Spleen (tissue), 13 donors: ENCODE measurements at places on chromosomes 1 and 21. TPM values are rescaled to one million over a fixed set of nuclear protein-coding genes. Genes with fewer than 3 reads are reported as not detected.
A peak's percentile ranks its signal among the peaks of the same experiment; 100 is the strongest.

DNA sequence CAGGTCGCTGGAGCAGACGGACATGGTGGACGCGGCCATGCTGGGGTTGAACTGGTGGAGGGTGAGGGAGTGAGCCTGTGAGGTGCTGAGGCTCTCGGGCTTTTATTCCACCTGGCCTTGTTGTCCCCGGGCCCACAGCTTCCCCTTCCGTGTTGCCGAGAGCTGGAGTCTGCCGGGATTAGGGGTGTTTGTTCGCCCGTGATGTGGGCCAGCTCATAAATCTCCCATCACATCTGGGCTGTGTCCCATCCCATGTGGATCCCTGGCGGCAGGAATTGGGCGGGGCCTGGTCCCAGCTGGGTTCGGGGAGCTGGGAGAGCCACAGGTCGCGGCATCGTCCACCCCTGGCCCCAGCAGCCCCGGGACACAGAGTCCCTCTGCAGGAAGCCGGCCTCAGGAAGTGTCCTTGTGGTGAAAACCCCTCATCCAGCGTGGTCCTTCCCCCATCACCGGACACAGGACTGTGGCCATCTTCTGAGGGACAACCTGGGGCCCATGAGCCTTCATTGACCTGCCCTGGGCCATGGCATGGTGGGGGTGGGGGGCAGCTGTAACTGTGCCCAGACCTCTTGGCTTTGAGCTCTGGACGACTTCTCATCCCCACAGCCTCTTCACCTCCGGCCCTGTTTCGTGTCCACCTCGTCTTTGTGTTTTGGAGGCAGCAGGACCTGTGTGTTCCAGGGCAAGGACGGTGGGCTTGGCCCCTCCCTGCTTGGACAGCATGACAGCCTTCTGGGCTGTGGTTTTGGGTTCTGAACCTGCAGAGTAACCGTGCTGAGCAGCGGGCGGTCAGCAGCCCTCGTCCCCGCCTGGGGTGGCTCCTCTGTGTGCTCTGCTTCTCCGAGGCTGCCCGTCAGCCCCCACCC lies at the start of gene KRTAP10-6:
Gene KRTAP10-6 (minus strand): TSS at position 60 of the 866 bp plus-strand sequence. CDS start 21 bp downstream, at position 39.
- no peak for DNase-seq

DNA sequence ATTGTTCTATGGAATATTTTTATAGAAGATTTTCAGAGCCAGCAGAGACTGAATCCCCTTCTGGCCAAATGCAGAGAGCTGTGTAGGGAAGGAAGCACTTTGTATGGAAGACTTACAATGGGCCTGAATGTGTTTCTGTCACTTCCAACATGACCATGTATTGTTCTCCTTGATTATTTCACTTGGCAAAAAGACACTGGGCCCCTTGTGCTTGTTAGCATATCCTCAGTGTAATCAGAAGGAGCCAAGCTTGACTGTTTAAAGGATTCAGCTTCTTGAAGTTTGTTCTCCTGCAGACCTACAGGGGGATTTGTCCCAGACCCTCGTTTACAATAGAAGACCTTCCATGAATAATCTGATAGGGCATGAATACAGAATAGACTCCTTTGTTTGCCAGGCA lies 48.1 kb upstream of the UBE2U start:
- DNase-seq: no peak

GRCh38 chr1:58780836-58781452 lies 2.9 kb downstream of the JUN start:
- no peak for DNase-seq

- DNase-seq: no peak
Observed at GRCh38 chr1:147648933-147649332, 21.4 kb downstream of the ACP6 start.

GRCh38 chr1:202987922-202988583 lies 19.1 kb upstream of the TMEM183A start:
- DNase-seq: no peak

DNA sequence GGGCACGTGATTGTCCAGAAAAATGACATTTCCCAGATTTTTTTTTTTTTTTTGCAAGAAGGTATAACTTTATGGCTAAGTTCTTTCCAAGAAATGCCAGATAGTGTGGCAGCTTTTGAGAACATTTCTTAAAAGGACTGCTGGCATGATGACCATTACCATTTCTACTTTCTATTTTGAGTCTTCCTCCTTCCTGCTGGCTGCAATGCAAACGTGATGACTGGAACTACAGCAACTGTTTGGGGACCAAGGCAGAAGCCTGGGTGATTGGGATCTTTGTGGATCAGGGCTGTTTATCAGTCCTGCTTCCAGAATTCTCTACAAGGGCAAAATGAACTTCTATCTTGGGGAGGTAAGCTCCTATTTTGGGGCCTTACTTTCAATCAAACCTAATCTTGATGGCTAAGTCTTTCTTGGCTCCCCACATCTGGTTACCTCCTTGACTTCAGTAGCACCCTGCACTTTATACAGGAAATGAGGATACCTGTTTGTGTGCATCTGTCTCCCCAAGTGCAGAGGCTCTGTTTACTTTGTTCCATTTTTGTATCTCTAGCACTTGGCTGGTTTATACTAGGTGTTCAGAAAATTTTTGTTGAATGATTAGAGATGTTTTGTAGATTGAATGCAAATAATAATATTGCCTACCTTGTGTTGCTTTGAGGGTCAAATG lies 3.7 kb upstream of the DDX20 start:
- no peak for DNase-seq

DNA sequence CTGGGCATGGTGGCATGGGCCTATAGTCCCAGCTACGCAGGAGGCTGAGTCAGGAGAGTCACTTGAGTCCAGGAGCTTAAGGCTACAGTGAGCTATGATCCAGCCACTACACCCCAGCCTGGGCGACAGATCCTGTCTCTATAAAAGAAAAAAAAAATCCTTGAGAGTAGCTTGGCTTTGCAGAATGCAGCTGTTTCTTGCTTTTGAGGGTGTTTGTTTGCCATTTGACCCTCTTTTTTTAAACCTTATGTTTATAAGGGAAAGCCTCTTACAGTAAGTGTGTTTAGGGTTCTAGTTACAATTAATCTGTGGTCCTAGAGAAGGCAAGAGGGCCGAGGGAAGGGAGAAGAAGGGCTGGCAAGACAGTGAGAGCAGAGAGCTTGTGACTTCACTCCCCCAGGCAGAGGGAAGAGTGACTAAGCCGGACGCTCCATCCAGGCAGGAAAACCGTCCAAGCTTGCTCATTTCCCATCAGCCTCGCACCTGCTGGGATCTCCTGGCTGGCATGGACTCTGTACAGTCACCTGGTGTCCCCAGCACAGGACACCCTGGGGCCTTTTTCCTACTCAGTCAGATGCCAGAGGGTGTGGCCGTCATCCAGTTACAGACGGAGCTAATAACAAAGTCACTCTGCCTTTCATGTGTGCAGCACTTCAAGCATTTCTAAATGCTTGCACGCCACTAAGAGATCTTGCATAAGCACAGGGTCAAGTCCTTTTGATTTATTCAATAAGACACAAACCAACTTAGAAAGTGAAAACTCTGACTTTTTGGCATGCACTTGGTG lies 55.5 kb upstream of the PSEN2 start:
- DNase-seq: peak; percentile 73

DNA sequence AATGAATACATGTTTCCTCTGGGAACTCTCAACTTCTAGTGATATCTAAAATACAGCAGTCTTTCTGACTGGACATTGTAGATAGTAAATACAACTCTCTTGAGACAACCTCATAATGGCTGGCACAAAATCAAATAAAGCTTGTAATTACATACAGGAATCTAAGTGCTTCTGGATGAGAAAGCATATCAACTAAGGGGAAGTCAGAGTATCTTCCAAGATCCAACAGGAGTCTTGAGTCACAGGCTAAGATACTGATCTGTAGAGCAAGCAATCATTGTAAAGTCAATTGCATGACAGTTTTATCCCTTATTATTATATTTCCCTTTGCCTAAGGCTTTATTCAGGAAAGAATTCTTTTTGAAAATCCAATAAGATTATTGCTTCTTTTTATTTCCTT lies 249.9 kb downstream of the LRRIQ3 start:
- DNase-seq: no peak

GRCh38 chr1:23419180-23419579 lies 5.4 kb downstream of the TCEA3 start:
- no peak for DNase-seq

DNA sequence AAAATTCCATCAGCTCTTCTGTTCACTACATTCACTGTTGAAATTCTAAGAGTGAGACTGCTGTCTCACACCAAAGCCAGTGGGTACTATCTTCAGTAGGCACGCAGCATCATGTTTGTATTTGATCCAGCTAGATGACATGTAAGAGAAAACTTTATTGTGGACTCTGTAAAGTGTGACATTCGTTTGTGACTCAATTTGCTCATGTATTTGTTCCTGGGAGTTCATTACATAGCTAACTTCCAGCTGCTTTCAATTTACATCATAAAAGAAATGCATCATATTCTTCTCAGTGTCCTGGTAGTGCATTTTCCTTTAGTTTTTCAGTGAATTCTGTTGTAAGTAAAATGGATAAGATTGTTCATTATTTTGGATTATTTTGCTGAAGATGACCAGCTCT lies 31.4 kb downstream of the CTH start:
- no peak for DNase-seq

DNA sequence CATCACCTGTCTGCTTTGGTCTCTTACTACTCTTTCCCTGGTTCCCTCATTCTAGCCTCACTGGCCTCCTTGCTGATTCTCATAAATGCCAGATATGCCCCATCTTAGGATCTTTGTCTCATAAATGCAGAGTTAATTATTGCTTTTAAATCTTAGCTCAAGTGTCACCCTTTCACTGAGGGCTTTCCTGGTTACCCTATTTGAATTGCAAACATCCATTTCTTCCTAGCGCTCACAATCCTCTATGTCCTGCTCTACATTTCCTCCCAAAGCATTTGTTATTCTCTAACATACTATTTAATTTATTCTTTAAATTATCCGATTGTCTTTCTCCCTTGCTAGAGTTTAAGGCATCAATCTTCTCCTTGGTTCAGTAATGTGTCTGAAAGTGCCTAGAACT lies 296.5 kb upstream of the ADGRL4 start:
- no peak for DNase-seq

- peak; percentile 91 for DNase-seq
Observed at GRCh38 chr1:183635099-183635605, 431 bp downstream of the ARPC5 start.

The PTPN7 gene
- total RNA-seq: 47.3 TPM

The CHAF1B gene
- total RNA-seq: 2.0 TPM

The LRRIQ3 gene
- total RNA-seq: 2.8 TPM

The SMPDL3B gene
- total RNA-seq: 1.3 TPM

The GSTM4 gene
- total RNA-seq: 33.8 TPM

The DTL gene
- 12.5 TPM for total RNA-seq

The LYPD8 gene
- not detected for total RNA-seq

The C1orf87 gene
- total RNA-seq: not detected

The PLA2G2C gene
- total RNA-seq: 0.17 TPM

The KCNK2 gene
- total RNA-seq: not detected

The HTR6 gene
- total RNA-seq: not detected

The SNX7 gene
- total RNA-seq: 11.5 TPM

The OR2G6 gene
- 0.56 TPM for total RNA-seq
